ENCODE measurements at places on chromosomes 5 and 9.

DNA sequence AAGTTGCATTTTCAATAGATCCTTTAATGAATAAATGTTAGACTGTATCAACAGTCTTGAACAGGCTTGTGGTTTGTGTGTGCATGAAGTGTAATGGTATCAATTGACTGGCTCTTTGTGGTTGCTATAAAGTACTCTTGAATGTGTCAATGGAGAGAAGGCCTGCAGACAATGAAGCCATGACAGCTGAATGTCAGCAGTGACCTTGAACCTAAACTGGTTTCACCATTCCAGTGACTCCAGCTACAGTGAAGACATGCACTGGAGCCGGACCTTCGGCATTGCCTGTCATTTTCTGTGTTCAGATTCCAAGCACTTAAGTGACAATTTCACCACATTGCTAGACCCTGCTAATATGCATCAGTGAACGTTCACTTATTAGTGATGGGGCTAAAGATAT is 276.0 kb upstream of the TMEM161B start:
- DNase-seq, result no peak

DNA sequence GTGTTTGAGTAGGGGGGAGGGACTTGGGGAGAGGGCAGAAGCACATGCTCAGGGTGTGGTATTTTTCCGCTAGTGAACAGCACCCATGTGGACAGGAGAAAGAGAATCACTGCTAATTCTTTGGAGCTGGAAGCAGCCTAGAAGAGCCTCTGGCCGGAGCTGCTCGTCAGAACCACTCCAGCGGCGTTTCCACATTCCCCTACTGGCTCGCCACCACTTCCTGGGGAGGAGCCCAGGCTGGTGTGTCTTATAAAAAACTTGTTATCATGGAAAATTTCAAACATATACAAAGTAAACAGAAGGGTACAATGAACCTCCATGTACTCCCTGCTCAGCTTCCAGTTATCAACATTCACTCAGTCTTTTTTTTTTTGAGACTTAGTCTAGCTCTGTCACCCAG is 26.7 kb downstream of the LHX2 start:
- DNase-seq, result no peak

DNA sequence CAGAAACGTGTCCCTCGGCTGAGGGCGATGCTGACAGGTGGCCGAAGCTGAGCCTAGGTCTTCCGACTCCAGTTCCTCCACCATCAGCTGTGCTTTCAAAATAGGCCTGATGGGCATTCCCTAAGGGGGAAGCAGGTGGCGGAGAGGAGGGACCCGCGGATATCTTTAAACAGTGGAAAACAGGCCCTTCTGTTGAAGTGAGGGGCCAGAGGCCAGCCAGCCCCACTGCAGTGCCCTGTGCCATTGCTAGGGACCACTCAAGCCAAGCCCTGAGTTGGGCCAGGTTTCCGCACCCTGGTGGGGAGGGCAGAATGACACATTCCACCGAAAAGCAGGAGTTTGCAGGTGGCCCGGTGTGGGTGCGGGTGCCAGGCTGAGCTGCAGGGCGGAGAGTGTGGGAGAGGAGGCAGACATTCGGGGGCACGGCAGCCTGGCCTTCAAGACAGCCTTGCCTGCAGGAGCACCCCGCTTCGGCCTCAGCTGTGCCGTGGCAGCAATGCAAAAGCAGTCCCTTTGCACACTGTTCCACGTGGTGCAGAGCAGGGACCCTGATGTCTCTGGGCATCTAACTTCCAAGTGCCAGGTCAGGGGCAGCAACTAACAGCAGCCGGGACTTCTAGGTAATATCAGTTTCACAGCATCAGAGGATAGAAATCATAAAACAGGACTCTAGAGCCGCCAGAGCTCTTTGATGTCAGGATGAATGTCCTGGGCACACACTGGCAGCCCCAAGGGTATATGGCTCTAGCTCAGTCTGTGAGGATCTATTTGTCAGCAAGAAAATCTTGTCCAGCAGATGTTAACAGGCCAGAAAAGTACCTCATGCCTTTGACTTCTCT is 17.2 kb downstream of the HNRNPH1 start:
- no peak for DNase-seq

GRCh38 chr5:123157791-123158581 is 68.9 kb downstream of the PRDM6 start:
- DNase-seq, result no peak

GRCh38 chr5:105428451-105429380 is 1866.1 kb upstream of the NUDT12 start:
- no peak for DNase-seq

- DNase-seq, result no peak
Measured at GRCh38 chr9:95557142-95557541, 40.4 kb upstream of the PTCH1 start.

DNA sequence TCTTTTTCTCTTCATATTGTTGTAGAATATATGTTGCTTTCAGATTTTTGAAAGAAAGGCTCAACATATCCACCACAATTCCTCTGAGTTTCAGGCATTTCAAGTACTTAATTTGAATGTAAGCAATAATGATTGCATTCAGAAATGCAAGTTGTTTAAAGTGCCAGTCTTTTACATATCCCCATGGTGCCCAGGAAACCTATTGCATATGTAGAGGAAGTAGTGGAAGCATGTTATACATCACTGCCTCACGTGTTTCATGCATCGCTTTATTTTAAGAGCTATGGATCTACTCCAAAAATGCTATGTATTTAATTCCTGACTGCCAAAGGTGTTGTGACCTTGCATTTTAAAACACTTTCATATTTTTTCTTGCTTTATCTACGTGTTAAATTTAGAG is 28.1 kb downstream of the CPEB4 start:
- no peak for DNase-seq

GRCh38 chr5:104189909-104190308 is 627.3 kb upstream of the NUDT12 start:
- DNase-seq, result no peak

DNA sequence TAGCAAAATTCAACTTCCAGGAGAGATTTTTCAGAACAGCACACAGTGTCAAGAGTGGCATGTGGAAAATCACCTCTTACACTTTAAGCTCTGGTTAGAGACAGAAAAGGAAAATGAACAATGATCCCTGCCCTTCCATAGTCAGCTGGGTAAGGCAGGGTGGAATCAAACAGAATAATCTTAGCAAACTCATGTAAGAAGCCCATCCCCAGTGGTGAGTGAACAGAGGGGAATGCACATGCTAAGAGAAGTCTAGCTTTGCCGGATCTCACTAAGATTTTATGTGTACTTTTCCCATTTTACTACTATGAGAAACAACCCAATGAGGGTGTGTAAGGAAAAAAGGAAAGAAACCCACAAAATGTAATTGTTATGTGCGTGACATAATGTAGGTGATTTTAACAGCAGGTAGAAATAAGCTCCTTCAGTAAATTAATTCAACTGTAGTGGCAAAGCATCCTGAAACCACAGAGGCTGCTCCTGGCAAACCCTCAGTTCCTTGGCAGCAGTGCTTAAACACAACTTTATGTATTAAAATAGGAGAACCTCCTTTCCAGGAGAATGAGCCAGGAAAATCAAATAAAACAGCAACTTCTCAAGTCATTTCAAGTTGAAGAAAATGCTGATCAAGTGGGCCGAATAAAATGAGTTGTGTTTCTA is 366.0 kb upstream of the TRPC7 start:
- DNase-seq, result no peak

- DNase-seq, result no peak
Measured at GRCh38 chr9:32234451-32234850, 150.0 kb upstream of the ACO1 start.

DNA sequence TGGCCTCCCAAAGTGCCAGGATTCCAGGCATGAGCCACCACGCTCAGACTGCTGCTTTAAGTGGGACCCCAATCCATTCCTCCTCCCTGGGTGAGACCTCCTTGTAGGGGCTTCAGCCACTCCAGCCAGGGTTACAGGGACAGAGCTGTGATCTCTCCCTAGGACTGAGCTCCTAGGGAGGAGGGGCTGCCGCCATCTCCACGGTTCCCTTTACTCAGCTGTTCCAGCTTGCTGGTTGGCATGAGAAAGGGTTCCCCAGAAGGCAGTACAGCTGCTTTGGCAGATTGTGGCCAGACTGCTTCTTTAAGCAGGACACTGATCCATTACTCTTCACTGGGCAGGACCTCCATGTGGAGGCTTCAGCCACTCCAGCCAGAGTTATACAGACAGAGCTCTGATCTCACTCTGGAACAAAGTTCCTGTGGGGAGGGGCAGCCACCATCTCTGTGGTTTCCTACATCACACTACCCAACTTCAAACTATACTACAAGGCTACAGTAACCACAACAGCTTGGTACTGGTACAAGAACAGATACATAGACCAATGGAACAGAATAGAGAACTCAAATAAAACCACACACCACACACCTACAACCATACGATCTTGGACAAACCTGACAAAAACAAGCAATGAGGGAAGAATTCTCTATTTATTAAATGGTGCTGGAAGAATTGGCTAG is 7.2 kb downstream of the INSL6 start:
- no peak for DNase-seq

- DNase-seq, result no peak
Measured at GRCh38 chr9:87336914-87337333, 160.7 kb upstream of the DAPK1 start.

GRCh38 chr9:105401651-105402050 is 46.2 kb upstream of the FSD1L start:
- no peak for DNase-seq

DNA sequence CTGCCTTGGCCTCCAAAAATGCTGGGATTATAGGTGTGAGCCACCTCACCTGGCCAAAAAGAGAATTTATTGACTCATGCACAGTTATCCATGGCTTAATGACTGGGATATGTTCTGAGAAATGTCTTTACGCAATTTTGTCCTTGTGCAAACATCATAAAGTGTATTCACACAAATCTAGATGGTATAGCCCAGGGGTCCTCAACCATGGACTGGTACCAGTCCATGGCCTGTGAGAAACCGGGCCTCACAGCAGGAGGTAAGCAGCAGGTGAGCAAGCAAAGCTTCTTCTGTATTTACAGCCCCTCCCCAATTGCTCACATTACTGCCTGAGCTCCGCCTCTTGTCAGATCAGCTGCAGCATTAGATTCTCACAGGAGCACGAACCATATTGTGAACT is 12.4 kb upstream of the SIL1 start:
- no peak for DNase-seq

DNA sequence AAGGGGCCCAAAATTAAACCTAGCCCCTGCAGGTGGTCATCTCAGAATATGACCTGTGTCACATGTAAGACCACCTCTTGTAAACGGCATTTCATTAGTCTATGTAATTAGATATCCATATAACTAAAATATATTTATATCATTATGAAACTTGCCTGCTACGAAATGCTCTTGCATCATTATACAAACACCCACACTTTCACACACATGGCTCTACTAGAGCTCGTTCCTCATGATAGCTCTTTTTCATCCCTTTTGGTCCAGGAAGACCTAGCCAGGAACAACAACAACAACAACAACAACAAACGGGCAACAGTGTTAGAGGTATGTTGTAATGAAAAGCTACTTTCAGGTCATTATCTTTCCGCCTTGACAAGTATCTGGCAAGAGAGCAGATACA is 58.6 kb downstream of the LHFPL2 start:
- DNase-seq, result no peak

DNA sequence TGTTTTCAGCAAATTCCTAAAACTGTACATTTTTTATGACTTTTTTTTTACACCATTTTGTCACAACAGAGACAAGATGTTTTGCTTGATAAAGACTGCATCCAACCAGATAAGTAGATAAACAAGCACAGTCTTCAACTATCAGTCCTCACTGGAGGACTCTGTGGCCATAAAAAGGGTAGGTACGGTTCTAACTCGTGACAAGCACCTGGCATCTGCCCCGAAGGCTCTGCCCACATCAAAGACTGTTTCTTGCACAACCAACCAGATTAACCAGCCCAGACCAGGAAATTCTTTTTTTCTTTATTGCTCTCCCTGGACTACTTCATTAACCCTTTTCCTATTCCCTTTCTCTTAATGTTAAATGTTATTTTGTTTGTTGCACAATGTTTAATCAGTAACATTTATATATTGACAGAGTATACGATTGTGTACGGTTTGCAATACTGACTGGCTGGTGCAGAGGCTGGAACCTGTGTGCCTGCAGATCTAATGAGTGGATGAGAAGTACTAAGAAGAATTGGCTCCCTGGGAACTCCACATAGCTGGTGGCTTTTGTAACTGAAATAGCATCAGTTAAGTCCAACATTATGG is 74.1 kb downstream of the SERINC5 start:
- peak; percentile 28 for DNase-seq

DNA sequence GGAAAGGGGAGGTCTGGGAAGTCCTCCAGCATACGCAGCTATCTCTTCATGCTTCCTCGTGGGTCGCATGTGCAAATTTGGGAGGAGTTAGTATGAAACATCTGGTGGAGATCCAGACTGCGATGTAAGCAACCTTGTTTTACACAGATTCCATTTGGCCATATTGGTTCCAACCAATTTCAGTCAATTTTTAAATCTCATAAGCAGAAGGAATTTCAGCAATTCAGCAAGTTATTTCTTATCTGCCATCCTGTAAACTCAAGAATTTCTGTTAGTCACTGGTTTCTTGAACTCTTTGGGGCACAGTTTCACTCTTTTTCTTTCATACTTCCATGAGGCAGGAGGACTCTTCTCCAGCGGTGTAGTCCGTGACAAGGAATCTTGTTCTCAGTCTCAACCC is 130.4 kb upstream of the CLINT1 start:
- no peak for DNase-seq

GRCh38 chr5:135140446-135141204 is 106.6 kb upstream of the PITX1 start:
- no peak for DNase-seq

DNA sequence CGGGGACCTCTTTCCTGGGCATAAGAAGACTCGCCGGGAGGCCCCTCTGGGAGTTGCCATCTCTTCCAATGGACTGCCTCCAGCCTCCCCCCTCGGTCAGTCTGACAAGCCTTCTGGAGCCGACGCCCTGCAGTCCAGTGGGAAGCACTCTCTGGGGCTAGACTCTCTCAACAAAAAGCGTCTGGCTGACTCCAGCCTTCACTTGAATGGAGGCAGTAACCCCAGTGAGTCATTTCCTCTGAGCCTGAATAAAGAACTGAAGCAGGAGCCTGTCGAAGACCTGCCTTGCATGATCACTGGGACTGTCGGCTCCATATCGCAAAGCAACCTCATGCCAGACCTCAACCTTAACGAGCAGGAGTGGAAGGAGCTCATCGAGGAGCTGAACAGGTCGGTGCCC is 28.4 kb upstream of the LTC4S start:
- DNase-seq, result no peak

GRCh38 chr5:38237681-38238080 is 20.7 kb upstream of the EGFLAM start:
- no peak for DNase-seq

GRCh38 chr9:124014956-124015660 is 3.5 kb downstream of the LHX2 start:
- no peak for DNase-seq

- DNase-seq, result no peak
Measured at GRCh38 chr5:64074533-64074932, 91.1 kb upstream of the RNF180 start.

GRCh38 chr9:6758248-6758497 is 400 bp downstream of the KDM4C start:
- no peak for DNase-seq

- DNase-seq, result no peak
Measured at GRCh38 chr5:27266184-27266583, 227.8 kb upstream of the CDH9 start.

- no peak for DNase-seq
Measured at GRCh38 chr9:106920701-106921283, 57.8 kb downstream of the ZNF462 start.
